Omental fat pad (tissue), 4 donors: ENCODE measurements at places on chromosomes 2 and 18. TPM values are rescaled to one million over a fixed set of nuclear protein-coding genes. Genes with fewer than 3 reads are reported as not detected.

The CYTIP gene
- total RNA-seq = 13.4 TPM

GRCh38 chr18:79816092-79816491 is 18.4 kb downstream of the KCNG2 start:
- no peak for DNase-seq

DNA sequence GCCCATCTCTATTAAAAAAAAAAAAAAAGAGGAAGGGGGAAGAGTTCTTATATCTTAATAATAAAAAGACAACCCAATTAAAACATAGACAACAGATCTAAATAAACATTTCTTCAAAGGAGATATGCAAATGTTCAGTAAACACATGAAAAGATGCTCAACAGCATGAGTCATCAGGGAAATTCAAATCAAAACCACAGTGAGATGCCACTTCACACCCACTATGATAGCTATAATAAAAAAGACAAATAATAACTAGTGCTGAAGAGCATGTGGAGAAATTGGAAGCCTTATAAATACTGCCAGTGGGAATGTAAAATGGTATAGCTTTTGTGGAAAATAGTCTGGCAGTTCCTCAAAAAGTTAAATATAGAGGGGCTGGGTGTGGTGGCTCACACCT is 61.5 kb upstream of the CYP20A1 start:
- no peak for DNase-seq

DNA sequence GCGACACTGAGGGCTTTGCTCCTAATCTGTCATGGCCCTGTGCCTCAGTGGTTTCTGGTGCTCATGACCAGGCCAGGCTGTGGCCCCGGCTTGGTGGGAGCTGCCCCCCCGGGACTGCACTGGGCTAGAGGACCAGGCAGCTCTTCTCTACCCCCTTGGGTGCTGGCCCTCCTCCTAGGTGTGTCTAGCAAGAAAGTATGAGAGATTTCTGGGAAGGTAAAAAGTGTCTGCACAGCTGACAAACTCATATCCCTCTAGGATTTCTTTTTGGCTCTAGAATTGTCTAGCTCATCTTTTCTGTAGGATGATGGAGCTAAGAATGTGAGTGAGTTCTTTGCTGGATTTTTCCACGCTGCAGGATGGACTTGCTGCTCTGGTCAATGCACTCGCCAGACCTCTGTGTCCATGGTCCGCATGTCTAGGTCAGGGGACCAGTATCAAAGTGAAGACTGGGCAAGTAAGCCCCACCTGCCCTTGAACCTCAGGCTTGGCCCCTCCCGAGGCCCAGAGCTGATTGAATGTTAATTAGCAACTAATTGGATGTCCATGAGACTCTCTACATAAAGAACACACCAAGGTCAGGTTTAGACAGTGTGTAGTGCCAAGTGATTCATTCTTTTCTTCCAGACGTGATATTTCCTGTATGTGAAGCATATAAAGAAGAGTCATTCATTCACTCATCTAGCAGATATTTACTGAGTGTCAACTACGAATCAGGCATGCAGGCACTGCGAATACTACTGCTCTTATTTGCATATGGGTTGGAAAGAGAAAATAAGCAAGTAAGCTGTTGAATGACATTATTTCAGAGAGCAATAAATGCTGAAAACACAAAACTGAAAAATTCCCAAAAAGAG is 15.6 kb upstream of the PSD4 start:
- no peak for DNase-seq
